ENCODE measurements at places on chromosomes 3 and 15.

DNA sequence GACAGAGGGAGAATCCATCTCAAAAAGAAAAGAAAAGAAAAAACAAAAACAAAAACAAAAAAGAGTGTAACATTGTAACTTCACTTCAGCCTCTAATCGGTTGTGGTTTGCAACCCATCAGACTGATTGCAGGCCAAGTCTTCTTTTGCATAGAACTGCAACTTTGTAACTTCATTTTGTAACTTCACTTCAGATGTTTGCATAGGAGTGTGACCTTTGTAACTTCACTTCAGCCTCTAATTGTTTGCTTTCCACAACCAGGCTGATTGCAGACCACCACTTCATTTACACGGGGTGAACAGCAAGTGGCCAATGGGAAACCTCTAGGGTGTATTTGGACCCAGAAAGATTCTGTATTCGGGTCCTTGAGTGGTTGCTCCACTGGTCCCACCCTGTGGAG is 79.1 kb upstream of the CHMP2B start:
- DNase-seq = no peak

- no peak for DNase-seq
These were observed 147.1 kb downstream of the NUP210 start for GRCh38 chr3:13272831-13273603.

GRCh38 chr3:168138421-168138820 is 42.7 kb upstream of the GOLIM4 start:
- DNase-seq = no peak

- peak; percentile 81 for DNase-seq
These were observed 304.4 kb upstream of the C2CD4B start for GRCh38 chr15:62469478-62469873.

- peak; percentile 91 for DNase-seq
These were observed 73.1 kb downstream of the XXYLT1 start for GRCh38 chr3:195197765-195198425.

DNA sequence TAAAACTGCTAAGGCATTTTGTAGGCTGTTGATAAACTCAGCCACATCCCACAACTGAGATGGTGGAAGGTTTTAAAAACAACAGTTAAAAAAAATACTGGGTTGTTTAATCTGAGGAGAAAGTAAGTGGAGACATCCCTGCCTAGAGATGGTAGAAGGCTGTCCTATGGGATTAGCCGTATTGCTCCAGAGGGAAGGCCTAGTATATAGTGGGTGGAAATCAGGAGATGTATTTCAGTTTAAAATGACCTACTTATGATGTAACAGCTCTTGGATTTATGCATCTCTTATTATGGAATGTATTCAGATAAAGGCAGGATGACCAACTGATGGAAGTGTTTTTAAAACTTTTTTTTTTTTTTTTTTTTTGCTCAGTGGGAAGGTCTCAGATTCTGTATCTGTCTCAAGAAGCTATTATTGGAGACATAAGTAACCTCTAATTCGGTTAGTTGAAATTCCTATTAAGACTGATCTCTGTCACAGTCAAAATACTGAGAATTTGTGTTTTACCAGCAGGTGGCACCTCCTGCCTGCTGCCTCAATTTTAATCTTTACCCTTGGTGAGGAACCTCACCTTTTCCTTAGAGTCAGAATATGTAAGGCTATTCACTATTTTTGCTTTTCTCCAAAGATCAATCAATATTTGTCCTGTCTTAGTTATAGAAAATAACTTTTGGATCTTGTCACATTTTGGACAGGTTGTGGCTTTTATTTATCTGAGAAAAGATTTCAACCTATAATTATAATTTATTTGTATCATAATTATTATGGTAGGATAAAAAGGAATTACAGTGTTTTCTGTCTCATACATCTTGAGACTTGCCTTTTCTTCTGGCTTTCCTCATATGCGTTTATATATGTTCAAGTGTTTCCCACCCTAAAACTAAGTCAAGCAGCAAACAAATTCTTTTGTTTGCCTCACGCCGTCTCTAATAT is 63.0 kb downstream of the VPS8 start:
- peak; percentile 48 for DNase-seq

DNA sequence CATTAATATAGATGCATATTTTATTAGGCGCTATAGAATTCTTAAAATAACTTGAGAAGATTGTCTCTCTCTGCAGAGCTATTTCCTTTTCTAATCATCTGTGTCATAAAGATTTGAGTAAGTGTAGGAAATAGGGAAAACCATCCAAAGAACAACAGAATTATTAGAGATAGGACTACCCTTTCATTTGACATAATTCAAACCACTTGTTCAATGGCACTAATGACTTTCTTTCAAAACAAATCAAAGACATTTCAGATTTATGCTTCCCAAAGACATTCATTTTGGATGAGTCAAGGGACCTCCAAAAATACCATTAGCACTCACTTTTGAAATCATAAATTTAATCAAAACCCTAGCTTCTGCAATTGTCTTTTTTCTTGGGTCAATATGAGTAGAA is 29.5 kb downstream of the PRICKLE2 start:
- peak; percentile 39 for DNase-seq

- peak; percentile 13 for DNase-seq
These were observed 263.3 kb downstream of the NEK10 start for GRCh38 chr3:27105904-27106303.

All from EH (cell line).